Uterus (tissue), 4 donors: ENCODE measurements at places on chromosomes 11 and 22. TPM values are rescaled to one million over a fixed set of nuclear protein-coding genes. Genes with fewer than 3 reads are reported as not detected.

Gene RFPL2
- not detected for total RNA-seq

DNA sequence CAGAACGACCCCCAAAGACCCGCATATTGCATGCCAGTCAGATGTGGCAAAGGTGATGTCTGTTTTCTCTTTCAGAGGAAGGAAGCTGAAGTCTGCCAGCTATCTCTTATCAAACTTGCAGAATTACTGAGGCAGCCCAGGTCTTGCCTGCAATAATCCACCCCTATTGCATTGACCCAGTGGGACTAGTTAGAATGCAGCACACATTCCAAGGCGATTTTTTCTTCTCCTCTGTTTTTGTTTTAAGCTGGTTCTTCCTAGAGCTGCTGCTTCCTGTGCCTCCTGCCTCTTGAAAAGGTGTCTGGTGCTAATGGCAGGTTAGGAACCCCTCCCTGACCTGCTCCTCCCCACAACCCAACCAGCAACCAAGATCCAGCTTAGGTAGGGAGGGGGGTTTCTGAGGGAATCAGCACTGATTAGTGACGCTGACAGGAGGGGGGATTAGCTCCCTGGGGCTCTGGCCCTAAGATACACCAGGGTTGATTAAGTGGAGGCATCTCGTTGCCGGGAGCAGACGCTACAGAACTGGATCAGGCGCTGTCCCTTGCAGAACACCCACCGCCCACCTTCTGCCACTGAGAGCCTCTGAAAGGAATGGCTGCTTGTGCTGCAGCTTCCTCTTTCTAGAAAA, 2.8 kb downstream of the NTM start:
- no peak overlapping the region for H3K4me3 ChIP-seq
- no peak overlapping the region for H3K27ac ChIP-seq
- peaks cover 5% of the 10 kb centered on the region for H3K27me3 ChIP-seq
- no peak for DNase-seq

DNA sequence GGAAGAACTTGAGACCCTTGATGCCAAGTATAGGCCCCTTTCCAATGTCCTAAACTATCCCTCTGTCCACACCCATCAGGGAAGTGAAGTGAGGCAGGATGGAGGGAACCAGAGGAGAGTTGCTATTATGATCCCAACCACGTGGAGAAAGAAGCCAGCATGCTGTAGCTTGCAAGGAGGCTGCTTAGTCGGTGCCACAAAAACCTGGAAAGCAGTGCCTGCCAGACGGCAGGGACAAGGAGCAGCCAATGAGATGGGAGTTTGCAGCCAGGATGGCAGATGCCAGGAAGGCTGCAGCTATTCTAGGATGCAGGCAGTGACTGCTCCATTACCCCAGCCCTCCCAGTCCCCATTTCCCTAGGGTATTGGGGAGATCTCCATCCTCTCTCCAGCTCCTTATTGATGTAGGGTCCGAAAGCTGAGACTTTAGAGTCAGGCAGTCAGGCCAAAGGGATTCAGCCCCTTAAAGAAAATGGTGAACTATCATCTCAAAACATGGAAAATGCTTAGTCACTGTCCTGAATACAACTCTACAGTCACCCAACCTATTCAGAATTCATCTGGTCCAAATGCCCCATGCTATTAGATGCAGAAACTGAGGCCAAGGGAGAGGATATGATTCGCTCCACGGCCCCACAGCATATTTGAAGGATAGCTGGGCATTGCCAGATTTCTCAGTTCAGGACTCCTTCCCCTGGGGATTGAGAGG, 18.4 kb upstream of the LRRC55 start:
- DNase-seq, result no peak
- no peaks in the 10 kb centered on the region for H3K36me3 ChIP-seq
- H3K27me3 ChIP-seq, result no peaks in the 10 kb centered on the region
- H3K4me1 ChIP-seq, result no peaks in the 10 kb centered on the region

DNA sequence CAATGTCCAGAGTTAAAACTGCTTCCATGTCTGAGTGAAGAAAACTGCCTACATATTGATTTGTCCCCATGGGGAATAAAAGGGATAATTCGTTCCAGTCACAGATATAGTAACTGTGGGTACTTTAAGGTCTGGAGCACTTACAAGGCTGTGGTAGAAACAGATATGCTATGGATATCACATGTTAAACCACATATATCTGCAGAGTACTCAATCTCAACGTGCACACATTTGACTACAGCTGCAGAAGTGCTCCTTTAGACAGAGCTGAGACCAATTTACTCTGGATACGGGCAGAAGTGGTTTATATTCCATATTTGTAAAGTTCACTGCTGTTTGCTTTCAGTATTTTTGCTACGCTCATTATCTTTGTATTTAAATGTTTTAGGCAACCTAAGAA, 9.7 kb upstream of the MS4A2 start:
- no peak overlapping the region for H3K27ac ChIP-seq
- no peaks in the 10 kb centered on the region for H3K4me1 ChIP-seq
- no peak overlapping the region for H3K4me3 ChIP-seq
- no peaks in the 10 kb centered on the region for H3K36me3 ChIP-seq

GRCh38 chr11:129115652-129116586, 76.2 kb downstream of the ARHGAP32 start:
- H3K36me3 ChIP-seq, result no peaks in the 10 kb centered on the region
- no peak overlapping the region for H3K4me3 ChIP-seq
- DNase-seq, result no peak
- no peak overlapping the region for H3K27ac ChIP-seq
